ENCODE measurements at places on chromosomes 16 and 17.

DNA sequence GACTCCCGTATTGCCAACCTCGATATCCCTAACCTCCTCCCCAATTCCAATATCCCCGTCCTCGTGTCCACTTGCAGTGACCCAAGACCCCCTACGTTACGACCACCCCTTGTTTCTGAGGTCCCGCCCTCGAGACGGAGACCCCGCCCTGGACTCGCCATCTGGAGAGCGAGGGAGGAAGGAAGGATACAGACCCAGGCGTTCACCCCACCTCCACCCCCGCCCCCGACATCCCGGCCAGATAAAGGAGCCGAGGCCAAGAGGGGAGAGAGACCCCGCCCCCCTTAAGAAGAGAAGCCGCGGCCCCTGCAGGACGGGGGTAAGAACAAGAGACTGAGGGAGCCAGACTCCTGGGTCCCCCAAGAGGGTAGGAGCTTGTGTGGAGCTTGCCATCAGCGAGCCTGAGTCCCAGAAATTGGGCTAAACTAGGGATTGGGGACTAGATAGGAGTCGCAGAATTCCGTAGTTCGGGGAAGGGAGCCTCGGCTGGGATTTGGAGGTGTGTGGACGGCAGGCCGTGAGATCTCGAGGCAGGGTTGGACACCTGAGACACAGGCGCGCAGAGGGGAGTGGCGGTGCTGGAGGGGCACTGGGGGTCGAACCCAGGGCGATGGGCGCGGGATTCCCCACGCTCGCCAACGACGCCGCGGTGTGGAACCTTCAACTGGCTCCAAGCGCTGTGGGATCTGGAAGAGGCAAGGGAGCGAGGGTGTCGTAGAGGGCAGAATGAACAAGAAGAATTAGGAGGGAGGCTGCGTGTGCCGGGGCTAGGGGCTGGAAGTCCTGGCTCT is at the start of gene BCL6B:
Gene BCL6B (plus strand): TSS at position 270 of the 791 bp plus-strand sequence. CDS start 622 bp downstream, outside the sequence.
- no peak for DNase-seq

DNA sequence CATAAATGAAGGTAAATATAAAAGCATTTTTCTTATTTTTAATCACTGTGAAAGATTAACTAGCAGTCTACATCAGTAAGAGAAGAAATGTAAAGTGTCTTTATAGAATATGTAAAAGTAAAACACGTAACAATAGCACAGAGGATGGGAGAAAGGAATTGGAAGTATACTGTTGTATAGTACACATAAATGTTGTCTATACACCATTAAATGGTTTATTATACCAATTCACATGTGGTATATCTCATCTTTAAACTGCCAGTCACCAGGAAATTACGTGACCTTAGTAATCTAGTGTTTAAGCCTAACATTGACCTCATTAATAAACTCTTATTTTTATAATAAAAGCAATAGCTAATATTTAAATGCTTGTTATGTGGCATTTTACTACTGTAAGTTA is 87.4 kb downstream of the USP32 start:
- DNase-seq: no peak

- DNase-seq: no peak
Measured at GRCh38 chr16:76696876-76697275, 419.7 kb downstream of the CNTNAP4 start.

DNA sequence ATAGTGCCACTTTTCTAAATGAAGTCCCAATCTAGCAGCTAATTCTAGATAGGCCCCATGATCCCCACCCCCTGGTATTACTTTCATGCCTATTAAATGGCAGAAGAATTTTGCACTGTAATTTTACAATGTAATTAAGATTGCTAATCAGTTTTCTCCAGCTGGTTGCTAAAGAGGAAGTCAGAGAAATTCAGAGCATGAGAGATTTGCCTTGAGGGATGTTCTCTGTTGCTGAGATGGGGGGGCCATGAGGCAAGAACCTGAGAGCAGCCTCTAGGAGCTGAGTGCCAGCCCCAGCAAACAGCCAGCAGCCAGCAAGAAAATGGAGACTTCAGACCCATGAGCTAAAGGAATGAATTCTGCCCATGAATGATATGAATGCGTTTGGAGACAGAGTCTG is 38.9 kb downstream of the SHCBP1 start:
- DNase-seq: no peak

GRCh38 chr16:66614161-66614802 is 9.8 kb downstream of the CMTM3 start:
- no peak for DNase-seq

Data from activated CD4-positive, alpha-beta T cell treated with anti-CD3 and anti-CD28 coated beads, Interleukin-2, Interleukin-6, amounts not matched to agents 100 ng/mL and 50 ng/mL, durations not matched to agents 16 hours and 8 hours (primary cell).